AG04450 (cell line): ENCODE measurements at places on chromosomes 3 and 15.

DNA sequence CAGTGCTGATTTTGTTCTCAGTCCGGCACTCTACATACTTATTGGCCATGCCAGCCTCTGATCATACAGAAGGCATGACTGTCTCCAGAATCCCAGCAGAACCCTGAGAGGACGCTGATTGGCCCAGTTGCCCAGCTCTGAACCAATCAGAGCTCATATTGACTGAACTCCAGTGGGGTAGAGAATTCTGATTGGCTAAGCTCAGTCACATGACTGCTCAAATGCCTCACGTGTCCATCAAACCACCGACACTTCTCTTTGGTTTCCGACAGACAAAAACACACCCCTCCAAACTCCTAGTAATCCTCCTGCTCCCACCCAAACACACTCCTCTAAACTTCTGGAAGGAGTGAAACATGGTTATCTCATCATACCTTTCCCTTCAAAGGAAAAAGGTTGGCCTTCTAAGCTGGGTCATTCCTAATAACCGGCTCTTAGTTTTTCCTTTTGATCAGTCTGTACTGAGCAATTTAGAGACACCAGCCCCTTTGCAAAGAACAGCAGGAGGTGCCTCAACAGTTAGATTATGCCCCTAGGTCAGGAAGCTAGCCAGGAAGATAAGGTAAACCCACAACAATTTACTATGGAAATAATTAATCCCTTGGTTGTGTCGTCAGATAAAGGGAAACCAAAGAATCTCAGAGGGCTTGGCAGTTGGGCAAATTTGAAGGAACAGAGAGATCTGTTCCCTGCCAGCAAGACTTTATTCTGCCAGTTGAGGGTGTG lies 187.8 kb downstream of the TLE3 start:
- DNase-seq, result no peak

- no peak for DNase-seq
Observed at GRCh38 chr3:188472336-188472735, 318.4 kb downstream of the LPP start.

DNA sequence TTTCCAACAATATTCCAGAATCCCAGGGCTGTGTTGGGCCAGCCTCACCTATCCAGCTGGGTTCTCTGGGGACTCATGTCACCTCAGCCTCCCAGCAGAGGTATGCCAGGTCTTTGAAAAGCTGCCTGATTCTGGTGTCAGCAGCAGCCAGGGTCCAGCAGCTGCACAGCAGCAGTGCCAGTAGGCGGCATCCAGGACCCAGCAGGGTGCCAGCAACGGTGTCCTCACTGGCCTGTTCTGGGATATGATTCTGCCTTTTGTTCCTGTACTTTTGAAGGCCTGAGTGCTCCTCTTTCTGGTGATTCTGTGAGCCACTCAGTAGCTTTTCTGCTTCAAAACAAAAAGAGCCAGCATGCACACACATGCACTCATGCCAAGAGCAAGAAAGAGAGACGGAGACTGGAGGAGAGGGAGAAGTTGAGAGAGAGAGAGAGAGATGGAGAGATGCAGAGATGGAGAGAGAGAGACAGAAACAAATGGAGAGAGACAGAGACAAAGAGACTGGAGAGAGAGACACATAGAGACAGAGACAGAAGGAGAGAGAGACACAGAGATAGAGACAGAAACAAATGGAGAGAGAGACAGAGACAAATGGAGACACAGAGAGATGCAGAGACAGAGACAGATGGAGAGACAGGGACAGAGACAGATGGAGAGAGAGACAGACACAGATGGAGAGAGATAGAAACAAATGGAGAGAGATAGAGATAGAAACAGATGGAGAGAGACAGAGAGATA lies 205.7 kb downstream of the UACA start:
- DNase-seq, result no peak

DNA sequence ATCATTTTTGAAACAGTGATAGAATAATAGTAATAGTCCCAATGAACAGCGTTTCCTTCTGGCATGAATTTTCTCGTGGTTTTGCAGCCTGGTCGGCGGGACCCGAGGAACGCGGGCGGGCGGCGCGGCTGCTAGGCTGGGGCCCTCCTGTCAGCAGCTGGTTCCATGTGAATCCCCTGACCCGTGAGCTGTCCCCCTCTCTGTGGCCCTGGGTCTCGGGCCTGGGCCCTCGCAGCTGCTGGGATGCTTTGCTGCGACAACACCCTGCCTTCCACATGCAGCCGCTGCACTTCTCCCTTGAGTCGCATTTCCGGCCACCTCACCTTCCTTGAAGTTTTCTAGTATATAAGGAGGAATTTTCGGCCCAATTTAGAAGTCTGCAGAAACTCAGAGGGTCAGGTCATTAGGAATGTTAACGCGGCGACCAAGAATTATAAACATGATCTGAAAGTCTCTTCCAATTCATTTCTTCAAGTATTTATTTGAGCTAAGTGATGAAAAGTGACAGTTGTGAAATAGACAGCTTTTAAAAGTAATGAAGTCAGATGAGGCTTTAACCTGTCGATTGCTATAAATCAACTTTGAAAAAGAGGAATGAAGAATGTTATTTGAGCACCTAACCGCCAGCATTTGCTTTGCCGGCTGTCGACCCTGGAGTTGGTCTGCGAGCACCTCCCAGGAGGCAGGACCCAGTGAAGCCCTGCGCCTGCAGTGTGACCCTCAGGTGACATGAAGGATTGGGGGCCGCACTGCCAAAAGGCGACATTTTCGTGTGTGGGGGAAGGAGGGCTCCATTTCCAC lies 27.7 kb downstream of the NR2F2 start:
- DNase-seq, result no peak

- DNase-seq, result no peak
Observed at GRCh38 chr15:101027273-101027901, 108.2 kb downstream of the LRRK1 start.

GRCh38 chr15:55084216-55084615 lies 112.5 kb downstream of the RSL24D1 start:
- DNase-seq, result no peak

GRCh38 chr15:41291065-41291631 lies 41.2 kb downstream of the OIP5 start:
- DNase-seq, result no peak

- no peak for DNase-seq
Observed at GRCh38 chr3:57791245-57791644, 35.1 kb downstream of the SLMAP start.

DNA sequence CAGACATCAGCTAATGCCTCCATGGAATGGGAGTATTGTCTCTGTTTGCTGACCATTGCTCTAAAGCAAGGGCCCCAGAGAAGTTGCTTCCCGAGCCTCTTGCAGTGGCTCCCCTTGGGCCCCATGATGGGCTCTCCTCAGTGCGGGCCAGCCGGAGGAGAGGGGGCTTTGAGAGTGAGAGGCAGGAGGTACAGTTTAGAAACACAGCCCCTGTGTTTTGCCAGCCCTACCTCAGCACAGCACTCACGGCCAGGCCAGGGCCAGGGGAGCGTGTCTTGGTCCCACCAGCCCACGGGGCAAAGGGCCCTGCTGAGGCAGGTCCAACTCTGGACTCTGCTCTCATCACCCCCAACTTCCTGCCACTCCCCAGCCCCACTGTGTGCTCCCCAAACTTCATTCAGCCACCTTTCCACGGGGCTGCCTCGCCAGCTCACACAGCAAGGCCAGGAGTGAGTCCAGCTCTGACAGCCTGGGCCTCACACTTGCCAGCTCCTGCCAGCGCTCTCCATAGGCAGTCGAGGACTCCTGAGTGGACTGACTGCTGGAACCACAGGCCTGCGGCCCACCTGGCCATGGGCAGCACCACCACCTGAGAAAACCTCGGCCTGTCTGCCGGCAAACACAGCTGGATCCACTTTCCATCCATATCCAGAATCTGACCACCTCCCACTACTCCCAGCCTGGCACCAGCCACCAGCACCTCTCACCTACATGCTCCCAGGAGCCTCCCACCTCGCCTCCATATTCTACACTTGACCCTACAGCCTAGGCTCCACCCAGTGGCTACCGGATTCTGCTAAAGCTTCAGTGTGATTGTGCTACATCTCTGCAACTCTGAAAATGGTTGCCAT lies 99.0 kb downstream of the TLE3 start:
- DNase-seq, result no peak

GRCh38 chr3:79362571-79363270 lies 405.1 kb downstream of the ROBO1 start:
- no peak for DNase-seq

- DNase-seq, result no peak
Observed at GRCh38 chr3:98574132-98574531, 19.3 kb downstream of the CPOX start.

GRCh38 chr15:25691544-25692430 lies 171.3 kb downstream of the ATP10A start:
- no peak for DNase-seq

DNA sequence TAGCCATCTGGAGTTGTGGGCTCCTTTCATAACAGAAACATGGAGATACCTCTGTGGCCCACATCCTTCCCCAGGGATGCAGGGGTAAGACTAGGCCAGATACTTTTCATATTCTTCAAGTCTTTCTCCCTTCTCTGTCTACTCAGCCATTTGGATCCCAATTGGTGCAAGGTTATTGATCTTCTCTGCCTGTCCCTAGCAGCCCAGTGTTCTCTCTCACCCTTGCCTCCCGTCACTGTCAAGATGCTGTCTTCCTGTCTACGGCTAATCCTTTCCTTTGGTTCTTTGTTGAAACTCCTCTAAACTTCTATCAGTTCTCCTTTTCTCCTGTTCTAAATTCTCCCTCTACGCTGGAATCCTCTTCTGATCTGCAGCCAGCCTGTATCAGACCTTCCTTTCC lies 51.3 kb downstream of the SENP2 start:
- no peak for DNase-seq
